K562 (cell line): ENCODE measurements at places on chromosomes 2 and 18. TPM values are rescaled to one million over a fixed set of nuclear protein-coding genes. Genes with fewer than 3 reads are reported as not detected.

Gene GKN2
- total RNA-seq, result not detected in 2 replicates

Gene CCDC195
- not detected in 2 replicates for total RNA-seq

GRCh38 chr2:45986509-45986908 is 310.7 kb upstream of the EPAS1 start:
- no peak for DNase-seq

Gene QPCT
- not detected in 2 replicates for total RNA-seq

DNA sequence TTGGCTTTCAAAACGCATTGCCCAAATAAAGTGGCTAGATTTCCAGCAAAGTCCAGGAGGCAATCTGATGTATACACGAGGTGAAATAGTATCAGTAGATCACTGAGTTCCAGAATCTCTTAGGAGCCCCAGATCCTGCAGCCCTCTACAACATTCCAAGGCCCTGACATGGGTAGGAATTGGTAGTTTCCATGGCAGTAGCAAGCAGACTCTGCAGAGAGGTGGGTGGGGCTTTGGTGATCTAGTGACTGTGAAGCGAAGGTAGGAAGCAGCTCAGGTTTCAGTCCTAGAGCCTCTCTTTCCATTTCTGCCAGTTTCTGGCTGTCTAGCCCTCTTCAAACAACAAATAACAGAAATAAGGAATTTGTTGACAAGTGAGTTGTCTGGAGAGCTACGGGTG is 13.8 kb upstream of the SGPP2 start:
- DNase-seq, result no peak

- no peak for DNase-seq
These were observed 225.7 kb upstream of the SPOPL start for GRCh38 chr2:138275881-138276280.

- DNase-seq, result no peak
These were observed 65.8 kb downstream of the MEMO1 start for GRCh38 chr2:31944828-31945571.

GRCh38 chr18:69992776-69993175 is 45.1 kb upstream of the CD226 start:
- no peak for DNase-seq

DNA sequence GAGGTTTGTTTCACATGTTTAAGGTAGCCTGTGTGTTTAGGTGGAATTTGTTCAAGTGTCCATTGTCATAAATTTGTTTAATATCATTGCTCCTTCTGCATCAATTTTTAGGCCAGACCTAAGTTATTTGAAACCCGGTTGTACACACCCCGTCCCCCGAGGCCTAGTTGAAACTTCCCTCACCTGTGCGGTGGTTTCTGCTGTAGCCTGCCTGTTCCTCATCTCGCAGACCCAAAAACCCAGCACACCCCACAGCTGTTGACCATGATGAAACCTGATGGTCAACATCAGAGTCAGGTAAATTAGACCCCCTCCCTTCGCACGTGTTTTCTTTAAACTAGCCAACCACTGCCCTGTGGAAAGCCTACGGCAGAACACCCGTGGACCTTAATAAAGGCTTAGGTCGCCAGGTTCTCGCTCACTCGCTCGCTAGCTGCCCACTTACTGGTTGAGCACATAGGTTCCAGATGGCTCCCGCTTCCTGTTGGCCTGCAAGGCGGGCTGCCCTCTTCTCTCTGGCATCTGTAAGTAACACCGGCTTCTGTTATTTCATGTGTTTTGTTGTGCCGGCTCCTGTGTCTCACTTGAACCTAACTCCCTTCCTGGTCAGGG is 64.4 kb downstream of the EML6 start:
- DNase-seq, result no peak

DNA sequence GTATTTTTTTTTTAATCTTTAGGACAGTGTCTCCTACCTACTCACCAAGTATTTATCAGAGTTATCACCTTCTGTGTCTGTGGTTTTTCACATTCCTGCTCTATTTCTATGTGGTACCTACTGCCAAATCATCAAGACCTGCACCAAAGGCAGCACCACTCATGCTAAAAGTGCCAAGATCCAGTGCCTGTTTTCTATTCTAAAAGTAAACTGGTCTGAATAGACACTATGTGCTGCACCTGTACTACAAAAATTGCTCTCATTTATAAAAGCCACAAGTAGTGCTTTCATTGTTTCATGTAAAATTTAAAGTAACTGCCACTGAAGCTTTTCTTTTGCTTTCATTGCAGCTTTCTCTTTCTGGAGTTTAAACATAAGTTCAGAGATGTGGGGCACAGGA is 103.9 kb upstream of the GULP1 start:
- DNase-seq, result no peak

Gene DNMT3A
- total RNA-seq, result 13.5 and 16.0 TPM in 2 replicates

- DNase-seq, result no peak
These were observed 774.8 kb upstream of the ID2 start for GRCh38 chr2:7907041-7907440.

Gene TXNDC2
- 2.0 and 3.8 TPM in 2 replicates for total RNA-seq

GRCh38 chr2:162795312-162795711 is 43.3 kb downstream of the KCNH7 start:
- DNase-seq, result no peak
